ENCODE measurements at places on chromosomes 2 and 18. TPM values are rescaled to one million over a fixed set of nuclear protein-coding genes. Genes with fewer than 3 reads are reported as not detected.

Gene AQP4
- total RNA-seq, result not detected

Gene PLEK
- total RNA-seq, result not detected

Gene GYPC
- 49.7 TPM for total RNA-seq

- no peak for DNase-seq
Observed at GRCh38 chr18:3499501-3499900, 49.5 kb downstream of the TGIF1 start.

DNA sequence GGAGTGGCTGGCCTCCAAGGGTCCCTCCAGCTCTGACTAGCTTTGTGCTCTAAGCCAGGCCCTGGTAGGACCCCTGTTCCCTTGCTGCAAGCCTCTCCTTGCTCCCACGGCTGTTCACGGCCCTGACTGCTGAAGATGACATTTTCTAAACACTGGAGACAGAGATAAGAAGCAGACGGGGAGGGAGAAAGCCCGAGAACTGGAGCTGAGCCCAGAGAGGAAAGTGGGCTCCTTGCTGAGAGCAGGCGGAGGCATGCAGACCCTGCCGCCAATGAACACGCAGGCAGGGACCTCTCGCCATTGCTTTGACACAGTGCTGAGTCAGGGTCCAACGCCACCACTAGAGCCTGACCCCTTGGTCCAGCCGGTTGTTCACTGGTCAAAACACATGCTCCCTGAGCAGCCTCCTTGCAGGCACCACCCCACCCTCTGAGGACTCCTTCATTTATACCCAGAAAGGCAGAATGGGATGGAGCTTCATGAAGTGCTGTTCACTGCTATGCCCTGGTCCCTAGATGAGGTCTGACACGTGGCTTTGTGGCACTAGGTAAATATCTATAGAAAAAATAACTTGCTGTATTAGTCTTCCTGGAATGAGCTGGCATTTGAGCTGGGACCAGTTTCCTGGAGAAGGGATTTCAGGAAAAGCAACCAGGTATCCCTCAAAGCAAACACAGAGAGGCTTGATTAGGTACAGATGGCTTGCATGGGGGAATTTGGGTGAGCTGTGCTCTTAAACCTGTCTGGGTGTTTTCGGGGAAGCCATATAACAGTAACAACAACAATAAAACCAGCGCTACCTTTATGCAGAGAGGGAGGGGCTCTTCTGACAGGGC is 65.7 kb downstream of the MCFD2 start:
- no peak for DNase-seq

- DNase-seq, result no peak
Observed at GRCh38 chr2:122747670-122748069, 992.2 kb downstream of the TSN start.

Measured in mammary epithelial cell (primary cell).